ENCODE measurements at places on chromosomes 3 and 15. TPM values are rescaled to one million over a fixed set of nuclear protein-coding genes. Genes with fewer than 3 reads are reported as not detected.

The C3orf70 gene
- 7.4 TPM for polyA plus RNA-seq

The TP63 gene
- 1.1 TPM for polyA plus RNA-seq

The SFMBT1 gene
- 9.8 TPM for polyA plus RNA-seq

The THBS1 gene
- polyA plus RNA-seq: 153 TPM

GRCh38 chr3:15682561-15683185, 81.1 kb downstream of the BTD start:
- DNase-seq: no peak

- no peak for DNase-seq
Observed at GRCh38 chr3:22129101-22129500, 378.1 kb upstream of the ZNF385D start.

DNA sequence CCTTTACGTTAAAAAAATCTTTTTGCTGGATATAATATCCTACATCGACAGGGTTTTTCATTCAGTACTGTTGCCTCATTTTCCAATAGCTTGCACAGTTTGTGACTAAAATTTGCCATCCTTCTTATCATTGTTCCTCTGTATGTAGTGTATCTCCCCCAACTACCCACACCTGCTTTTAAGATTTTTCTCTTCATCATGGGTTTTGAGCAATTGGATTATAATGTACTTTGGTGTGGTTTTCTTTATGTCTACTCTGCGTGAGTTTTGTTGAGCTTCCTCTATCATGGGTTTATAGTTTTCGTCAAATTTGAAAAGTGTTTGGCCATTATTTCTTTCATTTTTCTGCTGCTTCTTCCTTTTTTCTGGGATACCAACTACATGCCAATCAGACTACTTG, 39.6 kb upstream of the MEF2A start:
- no peak for DNase-seq

DNA sequence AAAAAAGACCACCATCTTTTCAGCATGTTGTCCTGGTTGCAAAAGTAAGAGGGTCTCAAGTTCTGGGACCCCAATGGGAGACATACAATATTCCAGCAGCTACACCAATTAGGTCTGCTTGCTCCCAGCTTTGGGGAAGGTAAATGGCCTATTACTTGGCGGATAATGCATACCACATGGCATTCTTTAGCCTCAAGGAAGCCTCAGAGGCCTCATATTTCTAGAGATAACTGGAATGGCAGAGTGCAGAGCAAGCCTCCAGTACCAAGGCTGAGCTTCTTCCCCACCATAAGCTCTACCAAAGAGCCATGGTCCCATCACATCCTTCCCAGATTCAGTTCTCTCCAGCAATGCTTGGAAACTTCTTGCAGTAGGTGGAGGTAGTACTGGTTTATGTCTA, 493.8 kb downstream of the SHQ1 start:
- no peak for DNase-seq

DNA sequence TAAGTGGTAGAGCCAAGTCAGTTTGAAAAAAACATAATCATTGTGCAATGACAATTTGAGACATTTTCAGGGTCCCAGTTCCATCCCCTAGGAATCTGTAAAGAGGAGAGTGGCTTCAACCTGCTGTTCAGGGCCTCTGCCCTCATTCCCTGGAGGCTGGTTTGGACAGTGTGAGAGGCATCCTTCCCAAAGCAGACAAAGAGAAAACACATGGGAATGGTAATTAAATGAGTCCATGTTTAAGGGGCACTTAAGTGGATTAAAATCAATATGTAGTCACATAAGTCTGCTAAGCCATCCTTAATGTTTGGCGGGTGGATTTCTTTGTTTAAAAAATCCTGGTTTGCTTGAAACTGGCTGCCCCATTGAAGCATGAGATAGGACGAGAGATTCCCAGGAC, 146.3 kb upstream of the CTDSPL start:
- DNase-seq: no peak

DNA sequence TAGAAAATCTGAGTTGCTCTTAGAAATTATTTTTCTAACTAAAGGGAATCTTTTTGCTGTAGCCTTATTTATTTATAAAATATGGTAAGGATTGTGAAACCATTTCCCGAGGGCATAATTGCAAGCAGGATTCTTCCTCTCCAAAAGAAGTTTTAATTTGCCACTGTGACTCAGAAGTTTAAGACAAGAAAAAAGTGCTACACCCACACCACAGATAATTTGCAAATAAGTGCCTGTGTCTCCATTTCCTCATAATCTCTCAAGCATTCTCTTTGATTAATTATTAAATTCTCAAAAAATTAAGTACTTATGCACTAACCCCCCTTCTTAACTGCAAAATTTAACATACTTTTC, 43.6 kb downstream of the RASA2 start:
- DNase-seq: no peak

GRCh38 chr3:173702561-173702960, 305.0 kb downstream of the NLGN1 start:
- DNase-seq: no peak

Data from left renal cortex interstitium (tissue), 4 donors.